ENCODE measurements at places on chromosomes 13 and 19.
A peak's percentile ranks its signal among the peaks of the same experiment; 100 is the strongest.

GRCh38 chr13:54758795-54759194 is 1730.2 kb downstream of the OLFM4 start:
- DNase-seq = no peak

DNA sequence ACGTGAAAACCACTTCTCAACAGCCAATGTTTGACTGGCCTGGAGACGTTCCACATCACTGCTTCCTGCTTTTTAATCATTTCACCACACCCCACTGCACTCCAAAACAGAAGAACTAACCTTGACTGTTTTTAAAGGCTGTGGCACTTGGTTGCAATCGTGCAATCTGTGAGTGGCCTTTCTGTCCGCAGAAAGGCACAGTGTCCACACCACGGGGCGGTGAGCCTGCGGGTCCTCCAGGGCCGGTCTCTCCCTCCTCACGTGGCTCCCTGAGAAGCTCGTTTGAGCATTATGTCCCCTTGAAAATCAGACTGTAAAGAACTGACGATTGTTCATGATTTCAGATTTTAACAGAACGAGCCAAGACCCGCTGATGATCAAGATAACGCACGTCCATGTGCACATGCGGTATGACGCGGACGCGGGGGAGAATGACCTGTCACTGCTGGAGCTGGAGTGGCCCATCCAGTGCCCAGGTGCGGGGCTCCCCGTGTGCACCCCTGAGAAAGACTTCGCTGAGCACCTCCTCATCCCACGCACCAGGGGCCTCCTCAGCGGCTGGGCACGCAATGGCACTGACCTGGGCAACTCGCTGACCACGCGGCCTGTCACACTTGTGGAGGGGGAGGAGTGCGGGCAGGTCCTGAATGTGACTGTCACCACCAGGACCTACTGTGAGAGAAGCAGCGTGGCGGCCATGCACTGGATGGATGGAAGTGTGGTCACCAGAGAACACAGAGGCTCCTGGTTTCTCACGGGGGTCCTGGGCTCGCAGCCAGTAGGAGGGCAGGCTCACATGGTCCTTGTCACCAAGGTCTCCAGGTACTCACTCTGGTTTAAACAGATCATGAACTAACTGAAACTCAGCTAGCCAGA is 13.0 kb downstream of the PROZ start:
- no peak for DNase-seq

- DNase-seq = no peak
These were observed 10.7 kb downstream of the SIGLEC6 start for GRCh38 chr19:51520728-51521127.

DNA sequence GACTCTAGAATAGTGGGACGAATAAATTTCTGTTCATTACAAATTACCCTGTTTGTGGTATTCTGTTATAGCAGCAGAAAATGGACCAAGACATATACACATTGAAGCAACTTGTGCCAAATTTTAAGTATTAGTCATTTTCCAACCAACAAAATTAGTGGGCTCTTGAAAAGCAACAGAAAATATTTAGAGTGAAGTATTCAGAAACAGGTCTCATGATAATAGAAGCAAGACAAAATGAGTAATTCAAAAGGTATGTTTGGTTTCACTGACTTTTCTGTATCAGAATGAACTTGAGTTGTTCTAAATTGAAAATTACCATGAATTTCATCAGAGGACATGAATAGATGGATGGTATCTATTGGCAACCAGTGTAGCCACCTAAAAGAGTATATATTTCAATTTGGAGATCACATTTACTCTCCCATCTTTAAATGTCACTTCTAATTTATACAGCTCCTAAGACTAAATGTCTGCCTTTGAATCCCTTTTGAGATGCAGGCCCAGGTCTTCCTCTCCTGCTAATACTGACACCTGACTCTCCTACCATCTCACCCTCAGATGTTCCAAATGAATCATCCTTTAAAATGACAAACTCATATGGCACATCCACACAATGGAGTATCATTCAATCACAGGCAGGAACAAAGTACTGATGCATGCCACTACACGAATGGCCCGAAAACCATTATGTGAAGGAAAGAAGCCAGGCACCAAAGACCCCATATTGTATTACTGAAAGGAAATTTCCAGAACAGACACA is 40.7 kb upstream of the DOCK9 start:
- DNase-seq = no peak

DNA sequence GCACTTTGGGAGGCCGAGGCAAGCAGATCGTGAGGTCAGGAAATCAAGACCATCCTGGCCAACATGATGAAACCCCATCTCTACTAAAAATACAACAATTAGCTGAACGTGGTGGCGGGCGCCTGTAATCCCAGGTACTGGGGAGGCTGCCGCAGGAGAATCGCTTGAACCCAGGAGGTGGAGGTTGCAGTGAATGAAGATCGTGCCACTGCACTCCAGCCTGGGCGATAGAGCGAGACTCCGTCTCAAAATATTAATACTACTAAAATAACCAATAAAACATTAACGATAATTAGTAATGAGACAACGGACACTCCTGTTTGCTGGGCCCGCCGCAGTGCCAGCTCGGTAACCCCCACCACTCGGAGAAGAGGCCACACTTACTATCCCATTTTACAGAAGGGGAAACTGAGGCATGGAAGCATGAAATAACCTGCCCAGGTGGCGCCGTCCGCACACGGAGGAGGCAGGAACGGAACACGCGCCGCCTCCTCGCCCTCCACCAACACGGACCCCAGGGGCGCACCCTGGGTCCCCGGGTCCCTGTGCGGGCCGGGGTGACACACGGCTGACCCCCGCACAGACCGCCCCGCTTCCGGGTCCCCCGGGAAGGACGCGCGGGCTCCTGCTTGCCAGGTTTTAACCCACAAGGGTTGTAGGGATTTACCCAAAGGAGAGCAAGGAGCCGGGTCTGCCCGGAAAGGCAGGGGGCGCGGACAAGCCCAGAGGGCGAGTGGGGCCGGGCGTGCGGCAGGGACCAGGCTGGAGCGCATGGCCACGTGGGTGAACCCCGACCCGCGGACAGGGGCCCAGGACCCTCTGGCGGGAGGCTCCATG is 1.6 kb downstream of the R3HDM4 start:
- DNase-seq = no peak

GRCh38 chr13:21898459-21898858 is 227.6 kb downstream of the FGF9 start:
- no peak for DNase-seq

DNA sequence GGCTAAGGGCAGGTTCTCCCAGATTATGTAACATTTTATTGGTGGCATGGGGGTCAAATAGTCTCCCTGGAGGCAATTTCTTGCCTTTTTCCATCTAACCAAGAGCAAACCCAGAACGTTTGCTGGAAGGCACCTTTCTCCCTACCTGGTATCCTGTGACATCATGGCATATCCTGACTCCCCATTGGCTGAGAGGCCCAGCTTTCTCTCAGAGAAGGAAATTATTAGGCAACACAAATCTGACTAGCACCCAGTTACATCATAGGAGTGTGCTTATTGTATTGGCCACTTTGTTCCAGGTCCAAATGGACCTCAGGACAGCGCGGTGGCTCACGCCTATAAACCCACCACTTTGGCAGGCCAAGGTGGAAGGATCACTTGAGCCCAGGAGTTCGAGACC is 13.0 kb downstream of the NTN5 start:
- no peak for DNase-seq

- DNase-seq = no peak
These were observed 465.1 kb downstream of the SLITRK5 start for GRCh38 chr13:88136098-88136790.

- DNase-seq = no peak
These were observed 7.3 kb upstream of the SBK3 start for GRCh38 chr19:55552620-55553019.

GRCh38 chr19:55673889-55674288 is 1.1 kb upstream of the EPN1 start:
- no peak for DNase-seq

GRCh38 chr13:28408235-28408848 is 86.6 kb downstream of the FLT1 start:
- no peak for DNase-seq

- no peak for DNase-seq
These were observed 79.9 kb upstream of the GPC6 start for GRCh38 chr13:93146584-93147297.

- DNase-seq = no peak
These were observed 40.2 kb downstream of the CARS2 start for GRCh38 chr13:110665491-110666254.

GRCh38 chr19:45117167-45117594 is 24.2 kb downstream of the PPP1R37 start:
- no peak for DNase-seq

DNA sequence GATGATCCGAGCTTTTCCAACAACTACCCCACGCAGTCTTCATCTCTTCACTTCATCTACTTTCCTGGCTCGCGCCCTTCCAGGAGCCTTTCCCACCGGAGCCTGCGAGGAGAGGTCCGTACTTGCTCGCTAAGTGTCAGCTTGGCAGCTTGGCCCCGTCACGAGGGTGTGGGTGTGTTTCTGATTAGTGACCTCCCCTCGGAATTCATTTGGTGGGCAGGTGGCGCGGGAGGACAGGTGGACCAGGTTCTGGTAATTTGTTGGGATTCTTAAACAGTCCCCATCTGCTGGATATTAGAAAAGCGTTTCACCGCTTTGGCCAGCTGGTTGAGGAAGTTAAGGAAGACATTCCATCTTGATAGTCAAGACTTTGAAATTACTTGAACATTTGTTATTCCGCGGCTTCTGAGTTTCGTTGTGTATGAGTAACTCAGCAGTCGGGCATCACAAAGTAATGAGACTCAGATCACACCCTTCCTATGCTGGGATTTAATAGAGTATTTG is 515 bp downstream of the UFM1 start:
- peak; percentile 25 for DNase-seq

GRCh38 chr13:32735859-32736258 is 149.6 kb downstream of the PDS5B start:
- DNase-seq = no peak

DNA sequence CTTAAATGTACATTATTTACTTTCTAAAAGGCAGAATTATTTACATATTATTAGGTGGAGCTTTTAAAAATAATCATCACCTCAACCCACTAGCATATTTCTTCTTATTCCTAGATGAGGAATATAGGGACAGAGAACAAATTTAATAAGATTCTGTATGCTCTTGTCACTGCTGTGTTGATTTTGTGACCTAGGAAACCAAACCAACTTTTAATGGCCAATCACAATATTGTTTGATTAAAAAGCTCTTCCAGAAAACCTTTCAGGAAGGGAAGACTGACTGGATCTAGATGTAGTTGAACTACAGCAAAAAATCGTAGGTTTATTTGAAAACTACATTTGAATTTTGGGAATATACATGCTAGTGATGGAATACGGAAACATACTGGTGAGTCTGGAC is 91.8 kb upstream of the RAP2A start:
- DNase-seq = no peak

- no peak for DNase-seq
These were observed 4.4 kb downstream of the SPC24 start for GRCh38 chr19:11151181-11151580.

DNA sequence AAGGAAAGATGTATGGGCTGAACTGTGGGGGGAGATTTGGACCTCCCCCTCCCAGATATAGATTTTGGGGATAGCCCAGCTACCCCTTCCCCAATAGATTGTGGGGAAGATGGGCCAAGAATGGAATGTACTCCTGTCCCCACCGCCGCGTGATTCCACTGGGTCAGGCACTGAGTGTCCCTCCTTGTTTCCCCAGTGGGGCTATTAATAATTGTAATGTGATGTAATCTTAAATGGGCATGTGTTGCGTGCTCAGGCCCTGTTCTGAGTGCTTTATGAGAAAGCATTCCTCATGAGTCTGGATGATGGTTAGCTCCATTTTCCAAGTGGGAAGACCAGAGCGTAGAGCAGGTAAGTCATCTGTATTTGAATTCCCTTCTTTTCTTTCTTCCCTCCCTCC is 1.4 kb downstream of the PSMD8 start:
- DNase-seq = no peak

DNA sequence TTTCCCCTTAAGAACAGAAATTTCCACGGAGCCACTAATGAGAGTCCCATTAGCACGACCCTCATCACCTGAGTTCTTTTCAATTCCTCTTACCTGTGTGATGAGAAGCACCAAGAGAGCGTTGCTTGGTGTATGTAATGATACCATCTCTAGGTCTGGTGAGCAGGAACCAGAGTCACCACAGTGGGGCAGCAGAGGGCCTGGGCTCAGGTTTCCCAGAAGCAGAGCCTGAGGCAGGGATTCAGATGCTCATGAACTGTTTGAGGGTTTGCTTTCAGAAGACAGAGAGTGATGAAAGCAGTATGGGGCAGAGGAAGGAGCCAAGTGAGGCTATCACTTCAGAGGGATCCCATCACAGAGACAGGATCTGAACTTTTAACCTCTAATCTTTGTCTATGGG is 3.1 kb upstream of the PTPRH start:
- no peak for DNase-seq

GRCh38 chr19:5603626-5604025 is 18.9 kb downstream of the SAFB2 start:
- no peak for DNase-seq

DNA sequence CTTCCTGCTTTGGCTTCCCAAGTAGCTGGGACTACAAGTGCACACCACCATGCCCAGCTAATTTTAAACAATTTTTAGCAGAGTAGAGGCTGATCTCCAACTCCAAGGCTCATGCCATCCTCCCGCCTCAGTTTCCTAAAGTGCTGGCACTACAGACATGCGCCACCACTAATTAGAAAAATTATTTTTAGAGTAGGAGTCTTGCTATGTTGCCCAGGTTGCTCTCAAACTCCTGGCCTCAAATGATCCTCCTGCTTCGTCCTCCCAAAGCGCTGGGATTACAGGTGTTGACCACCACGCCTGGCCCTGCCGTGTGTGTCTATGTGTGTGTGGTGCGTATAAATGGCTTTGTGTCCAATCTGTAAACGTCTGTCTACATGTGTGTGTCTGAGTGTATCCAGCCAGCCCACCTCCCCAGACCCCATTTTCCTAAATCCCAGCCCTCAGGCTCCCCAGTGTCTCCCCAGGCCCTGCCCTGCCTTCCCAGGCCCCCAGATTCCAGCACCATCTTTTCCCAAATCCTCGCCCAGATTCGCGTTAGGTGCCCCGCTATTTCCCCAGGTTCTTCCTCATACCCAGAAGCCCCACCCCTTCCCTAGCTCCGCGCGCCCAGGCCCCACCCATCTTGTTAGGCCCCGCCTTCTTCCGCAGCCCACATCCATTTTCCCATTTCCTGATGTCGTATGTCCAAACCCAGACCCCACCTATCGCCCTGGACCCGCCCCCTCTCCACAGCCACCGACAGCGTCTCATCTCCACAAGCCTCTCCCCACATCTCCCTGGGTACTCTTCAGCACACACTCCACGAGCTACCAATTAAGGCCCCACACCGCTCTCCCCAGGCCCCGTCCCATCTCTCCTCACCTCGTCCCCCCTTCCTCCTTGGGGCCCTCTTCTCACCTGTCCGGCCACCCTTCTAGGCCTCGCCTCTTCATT is 24.9 kb downstream of the SLC8A2 start:
- DNase-seq = no peak

GRCh38 chr13:48636550-48636949 is 17.2 kb upstream of the CYSLTR2 start:
- DNase-seq = no peak

DNA sequence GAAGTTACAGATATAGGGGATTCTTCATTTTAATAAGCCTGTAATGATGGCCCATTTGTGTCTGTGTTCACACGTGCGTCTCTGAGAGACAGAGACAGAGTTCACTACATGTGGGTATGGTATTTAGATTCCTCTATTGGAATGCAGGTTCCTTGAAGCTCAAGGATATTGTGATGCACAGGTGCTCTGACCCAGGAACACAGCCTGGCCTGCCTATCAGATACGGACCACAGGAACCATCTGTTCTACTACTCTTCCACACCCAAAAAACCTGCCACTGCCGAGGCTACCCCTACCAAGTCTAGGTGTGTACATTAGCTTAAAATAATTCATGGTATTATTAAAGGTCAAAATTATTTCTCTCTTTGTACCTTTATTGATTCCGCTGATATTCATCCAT is 289.2 kb downstream of the ATP8A2 start:
- no peak for DNase-seq

Data from activated effector memory CD4-positive, alpha-beta T cell treated with Interleukin-2 at 50 U/mL for 16 hours (primary cell).